ENCODE measurements at places on chromosomes 11 and 22. TPM values are rescaled to one million over a fixed set of nuclear protein-coding genes. Genes with fewer than 3 reads are reported as not detected.

The C11orf91 gene
- total RNA-seq, result not detected

The UBASH3B gene
- total RNA-seq, result 28.2 TPM

The GAL3ST1 gene
- not detected for total RNA-seq

DNA sequence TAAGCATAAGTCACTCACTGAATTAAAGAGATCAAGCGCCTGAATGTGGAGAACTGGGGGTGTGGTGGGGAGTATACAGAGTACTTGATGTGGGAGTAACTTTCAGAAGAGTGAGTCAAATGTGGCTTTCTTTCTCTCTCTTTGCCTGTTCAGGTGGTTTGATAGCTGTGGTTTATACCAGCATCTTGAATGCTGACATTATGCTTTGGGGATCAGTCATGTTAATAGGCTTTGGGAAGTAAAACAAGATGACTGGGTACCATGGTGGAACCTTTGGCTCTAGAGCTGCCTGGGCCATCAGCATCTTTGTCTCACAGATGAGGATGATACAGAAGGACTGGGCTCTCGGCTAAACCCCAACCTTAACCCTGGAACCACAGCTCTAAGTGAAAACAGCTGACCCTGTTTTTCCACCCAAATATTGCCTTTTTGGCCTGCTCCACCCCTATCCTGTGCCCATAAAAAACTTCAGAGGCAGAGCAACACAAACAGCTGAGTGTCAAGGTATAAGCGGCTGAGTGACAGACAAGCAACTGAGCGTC, 58.2 kb upstream of the GNAZ start:
- DNase-seq, result peak; percentile 57

DNA sequence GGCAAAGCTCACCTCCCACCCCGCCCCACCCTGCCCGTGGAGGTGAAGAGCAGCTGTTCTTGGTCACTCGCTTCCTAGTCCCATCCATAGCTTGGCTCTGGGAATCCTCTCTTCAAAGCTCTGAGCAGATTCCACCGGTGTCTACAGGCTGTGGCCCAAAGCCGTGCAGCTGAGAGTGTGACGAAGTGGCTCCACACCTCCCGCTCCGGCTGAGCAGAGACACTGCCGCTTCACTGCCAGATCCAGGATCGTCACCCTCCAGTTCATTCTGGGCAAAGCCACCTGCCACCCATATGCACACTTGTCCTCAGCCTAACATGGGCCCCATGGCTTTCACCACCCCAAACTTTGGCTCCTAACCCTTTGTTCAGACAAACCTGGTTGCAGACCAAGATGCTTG, 532.9 kb upstream of the B3GAT1 start:
- no peak for DNase-seq

DNA sequence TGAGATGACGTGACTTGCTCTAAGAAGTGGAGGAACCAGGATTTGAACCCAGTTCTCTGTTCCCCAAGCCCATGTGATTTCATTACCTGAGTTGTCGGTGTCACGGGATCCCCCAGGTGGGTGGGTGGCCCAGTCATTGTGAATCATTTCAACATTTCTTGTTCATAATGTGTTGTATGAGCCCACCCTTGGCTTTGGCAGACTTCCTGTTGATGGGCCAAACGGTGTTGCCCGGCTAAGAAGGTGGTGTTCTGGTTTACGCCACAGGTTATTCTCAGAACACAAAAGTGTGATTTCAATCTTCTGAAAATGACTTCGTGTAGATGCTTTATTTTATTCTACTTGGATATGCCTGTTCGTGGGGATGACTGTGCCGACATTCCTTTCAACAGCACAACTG, 21.6 kb upstream of the ST14 start:
- no peak for DNase-seq

DNA sequence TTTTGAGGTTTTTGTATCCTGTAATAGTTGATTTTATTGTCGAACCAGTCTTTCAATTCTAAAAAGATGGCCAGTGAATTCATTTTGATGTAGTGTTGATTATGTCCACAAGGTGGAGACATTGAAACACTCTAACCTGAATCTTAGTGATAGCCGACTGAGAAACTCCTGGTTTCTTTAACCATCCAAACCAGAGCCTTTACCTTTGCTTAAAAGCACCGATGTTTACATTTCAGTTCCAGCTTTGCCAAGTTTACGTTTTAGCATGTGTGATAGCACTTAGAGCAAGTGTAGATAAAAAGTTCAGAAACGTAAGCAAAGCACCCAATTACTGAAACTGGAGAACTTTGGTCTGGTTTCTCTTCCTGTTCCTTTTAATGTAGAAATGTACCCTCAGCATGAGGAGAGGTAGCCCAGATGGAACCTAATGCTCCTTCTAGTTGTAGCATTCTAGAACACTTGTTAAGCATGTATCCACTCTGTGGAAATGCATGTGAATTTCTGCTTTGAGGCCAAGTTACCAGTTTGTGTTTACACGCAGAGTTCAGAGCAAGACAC, 208.6 kb downstream of the DBX1 start:
- DNase-seq, result no peak

DNA sequence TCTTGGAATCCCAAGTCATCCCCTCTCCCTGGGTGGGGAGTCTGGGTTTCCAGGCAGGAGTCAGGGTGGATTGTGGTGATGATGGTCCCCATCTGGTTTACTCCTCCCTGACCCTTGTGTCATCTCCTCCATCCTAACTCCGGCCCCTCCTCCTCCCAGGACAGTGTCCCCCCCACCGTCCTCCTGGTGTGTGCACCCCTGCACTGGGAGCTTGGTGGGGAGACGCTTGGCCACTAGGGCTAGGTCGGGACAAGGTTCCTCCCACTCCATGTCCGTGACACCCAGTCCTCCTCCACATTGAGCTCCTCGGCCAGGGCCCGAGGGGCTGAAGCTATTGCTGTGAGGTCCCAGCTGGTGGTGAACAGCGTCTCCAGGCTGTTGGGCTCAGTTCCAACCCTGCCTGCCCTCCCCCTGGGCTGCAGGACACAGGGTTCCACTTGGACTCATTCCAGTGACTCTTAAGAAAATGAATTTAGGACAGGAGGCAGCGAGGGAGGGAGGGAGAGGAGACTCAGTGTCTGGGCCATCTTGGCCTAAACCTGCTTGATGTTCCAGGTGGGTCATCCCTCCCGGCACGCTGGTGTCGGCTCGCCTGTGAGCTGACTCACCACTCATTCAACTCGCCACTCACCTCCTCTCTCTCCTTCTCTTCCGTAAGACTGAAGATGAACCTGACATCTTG, 433.2 kb downstream of the TBC1D22A start:
- no peak for DNase-seq

- DNase-seq, result no peak
These were observed 29.5 kb downstream of the TEF start for GRCh38 chr22:41411021-41411851.

DNA sequence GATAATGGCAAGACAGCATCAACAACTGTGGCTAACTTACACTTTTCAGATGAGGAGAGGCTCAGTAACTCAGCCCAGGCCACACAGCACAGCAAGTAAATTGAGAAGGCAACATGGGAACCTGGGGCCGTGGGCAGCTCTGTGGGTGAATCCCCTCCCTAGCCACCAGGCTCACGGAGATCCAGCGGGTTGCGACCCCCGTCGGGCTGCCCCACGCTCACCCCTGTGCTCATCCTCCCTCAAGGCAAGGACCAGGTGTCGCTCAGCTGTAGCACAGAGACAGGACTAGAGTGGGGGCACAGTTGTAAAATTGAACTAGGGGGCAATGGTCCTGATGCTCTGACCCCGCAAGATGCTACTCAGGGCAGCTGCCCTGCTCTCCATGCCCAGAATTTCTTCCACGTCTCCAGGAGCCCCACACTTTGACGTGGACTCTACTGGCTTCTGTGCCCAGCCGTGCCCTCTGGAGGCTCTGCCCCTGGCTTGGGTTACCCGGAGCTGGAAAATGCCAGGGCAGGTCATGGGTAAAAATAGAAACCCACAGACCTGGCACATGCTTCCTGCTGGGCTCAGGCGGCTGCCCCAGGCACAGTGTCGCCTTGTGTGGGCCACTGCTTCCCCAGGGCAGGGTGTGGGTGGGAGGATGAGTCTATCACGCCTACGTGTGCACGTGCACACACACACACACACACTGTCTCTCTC, 9.0 kb downstream of the TUBA8 start:
- DNase-seq, result no peak

GRCh38 chr11:89489930-89490329, 1.2 kb downstream of the NOX4 start:
- no peak for DNase-seq

- DNase-seq, result no peak
These were observed 79.8 kb downstream of the CLPB start for GRCh38 chr11:72354356-72355115.

- DNase-seq, result no peak
These were observed 1291.0 kb upstream of the CNTN5 start for GRCh38 chr11:97729546-97730272.

DNA sequence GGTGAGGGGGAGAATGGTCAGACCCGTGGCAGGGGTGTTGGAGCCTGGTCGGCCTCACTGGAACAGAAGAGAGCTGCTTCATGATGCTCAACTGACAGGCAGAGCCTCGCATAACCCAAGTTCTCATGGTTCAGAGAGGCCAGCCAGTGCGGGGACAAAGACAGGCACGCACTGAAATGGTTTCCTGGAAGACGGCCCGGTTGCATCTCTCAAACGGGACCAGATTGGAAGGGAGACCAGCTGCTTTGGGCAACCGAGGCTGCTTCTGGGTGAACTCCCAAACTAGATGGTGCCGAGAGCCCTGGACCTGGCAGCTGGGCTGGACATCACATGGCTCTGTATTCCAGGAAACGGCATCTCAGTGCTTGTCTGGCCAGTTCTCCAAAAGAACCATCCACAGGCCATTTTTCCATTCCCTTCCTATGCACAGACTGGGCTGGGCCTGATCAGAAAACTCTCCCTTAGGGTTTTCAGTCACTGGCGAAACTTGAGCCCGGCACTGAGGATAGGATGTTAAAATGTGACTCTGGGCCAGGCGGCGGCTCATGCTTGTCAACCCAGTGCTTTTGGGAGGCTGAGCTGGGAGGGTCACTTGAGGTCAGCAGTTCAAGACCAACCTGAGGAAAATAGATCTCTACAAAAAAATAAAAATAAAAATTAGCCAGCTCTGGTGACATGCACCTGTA, 80.1 kb upstream of the PRODH start:
- no peak for DNase-seq

GRCh38 chr11:26621132-26621531, 49.1 kb upstream of the MUC15 start:
- no peak for DNase-seq

GRCh38 chr11:78292109-78292803, 103.5 kb downstream of the USP35 start:
- DNase-seq, result peak; percentile 22

GRCh38 chr11:120285256-120285655, 39.8 kb upstream of the TLCD5 start:
- DNase-seq, result no peak

GRCh38 chr11:75200051-75200450, 40.5 kb upstream of the TPBGL start:
- no peak for DNase-seq

- no peak for DNase-seq
These were observed 59.3 kb downstream of the ENDOD1 start for GRCh38 chr11:95148938-95149337.

- DNase-seq, result no peak
These were observed 5.3 kb upstream of the KMT2A start for GRCh38 chr11:118430956-118431355.

DNA sequence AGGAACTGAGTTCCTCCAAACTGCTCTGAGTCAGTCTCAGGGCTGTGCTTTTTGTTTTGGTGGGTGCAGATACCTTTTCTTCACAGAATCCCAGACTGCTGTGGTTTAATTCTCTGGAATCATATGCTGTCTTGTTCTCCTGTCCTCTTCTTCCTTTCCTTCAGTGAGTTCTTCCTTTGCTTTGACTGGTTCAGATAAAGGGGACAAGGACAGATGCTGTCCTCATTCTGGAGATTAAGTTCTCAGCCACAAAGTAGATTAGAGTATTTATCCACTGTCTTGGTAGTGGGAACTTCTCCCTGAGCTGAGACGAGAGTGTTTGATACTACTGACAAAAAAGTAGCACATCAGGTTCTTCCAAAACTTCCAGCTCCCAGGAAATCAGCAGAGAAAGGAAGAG, 13.3 kb downstream of the ZDHHC5 start:
- DNase-seq, result no peak

Measured in activated naive CD8-positive, alpha-beta T cell treated with anti-CD3 and anti-CD28 coated beads for 36 hours (primary cell).